ENCODE measurements at places on chromosomes 11 and 22.

GRCh38 chr11:119828819-119829218, 99.8 kb upstream of the NECTIN1 start:
- DNase-seq, result no peak

DNA sequence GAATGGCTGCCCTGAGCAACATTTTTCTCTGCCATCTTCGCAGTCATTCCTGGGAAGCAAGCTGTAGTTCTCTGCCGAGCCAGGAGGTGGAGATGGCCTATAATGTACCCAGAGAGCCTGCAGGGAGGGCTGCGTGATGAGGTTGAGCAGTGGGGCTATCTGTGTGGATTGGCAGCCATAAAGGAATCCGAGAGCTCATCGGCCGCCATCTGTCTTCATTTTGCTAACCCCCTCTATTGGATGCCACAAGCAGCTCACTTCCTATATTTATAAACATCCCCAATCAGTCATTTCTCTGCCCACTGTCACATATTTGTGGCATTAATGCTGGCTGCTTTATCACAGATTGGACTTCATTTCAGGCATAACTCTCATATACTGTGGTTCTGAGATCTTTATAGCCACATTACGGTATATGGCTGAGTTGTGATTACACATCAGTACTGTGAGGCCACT, 209.5 kb downstream of the NTM start:
- DNase-seq, result peak; percentile 5

DNA sequence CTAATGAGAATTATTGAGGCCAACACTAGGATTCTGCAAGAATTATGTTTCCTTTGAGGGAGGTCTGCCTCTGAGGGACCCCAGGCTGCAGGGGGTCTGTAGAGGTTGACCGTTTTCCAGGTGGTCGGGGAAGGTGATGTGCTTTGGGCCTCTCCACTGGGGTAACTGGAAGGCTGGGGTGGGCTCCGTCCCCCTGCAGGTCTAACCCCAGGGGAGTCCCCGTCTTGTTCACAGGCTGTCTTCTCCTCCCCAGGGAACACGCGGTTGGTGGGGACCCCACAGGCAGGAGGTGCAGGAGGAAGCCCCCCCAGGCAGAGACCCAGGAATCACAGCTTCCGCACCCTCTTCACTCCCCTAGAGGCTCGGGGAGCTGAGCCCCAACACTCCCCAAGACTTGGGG, 726.4 kb downstream of the BRD1 start:
- DNase-seq, result no peak

DNA sequence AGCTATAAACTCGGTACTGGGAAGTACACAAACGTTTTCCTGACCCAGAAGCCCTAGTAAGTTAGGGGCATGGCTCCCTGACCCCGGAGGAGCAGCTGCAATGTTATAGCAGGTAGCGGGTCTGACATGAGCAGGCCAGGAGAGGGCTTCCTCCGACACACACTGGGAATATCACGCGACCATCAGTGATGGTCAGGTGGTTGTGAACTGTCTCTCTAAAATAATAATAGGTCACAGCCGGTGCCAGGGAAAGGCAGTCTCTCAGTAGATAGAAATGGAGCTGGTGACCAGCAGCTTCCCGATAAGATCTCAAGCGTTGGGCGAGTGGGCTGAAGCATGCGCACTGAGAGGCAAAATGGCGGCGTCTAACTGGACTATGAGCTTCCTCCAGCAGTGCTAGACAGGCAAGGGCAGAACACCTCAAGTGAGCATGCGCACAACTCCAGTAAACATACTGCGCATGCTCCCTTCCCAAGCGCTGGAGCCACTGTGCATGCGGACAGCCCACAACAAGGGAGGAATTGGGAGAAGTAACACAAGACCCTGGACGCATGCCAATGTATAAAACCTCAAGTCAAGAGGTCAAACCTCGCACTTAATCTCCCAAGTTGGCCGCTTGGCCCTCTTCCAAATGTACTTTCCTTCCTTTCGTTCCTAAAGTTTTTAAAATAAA, 22.3 kb upstream of the TESMIN start:
- DNase-seq, result no peak

DNA sequence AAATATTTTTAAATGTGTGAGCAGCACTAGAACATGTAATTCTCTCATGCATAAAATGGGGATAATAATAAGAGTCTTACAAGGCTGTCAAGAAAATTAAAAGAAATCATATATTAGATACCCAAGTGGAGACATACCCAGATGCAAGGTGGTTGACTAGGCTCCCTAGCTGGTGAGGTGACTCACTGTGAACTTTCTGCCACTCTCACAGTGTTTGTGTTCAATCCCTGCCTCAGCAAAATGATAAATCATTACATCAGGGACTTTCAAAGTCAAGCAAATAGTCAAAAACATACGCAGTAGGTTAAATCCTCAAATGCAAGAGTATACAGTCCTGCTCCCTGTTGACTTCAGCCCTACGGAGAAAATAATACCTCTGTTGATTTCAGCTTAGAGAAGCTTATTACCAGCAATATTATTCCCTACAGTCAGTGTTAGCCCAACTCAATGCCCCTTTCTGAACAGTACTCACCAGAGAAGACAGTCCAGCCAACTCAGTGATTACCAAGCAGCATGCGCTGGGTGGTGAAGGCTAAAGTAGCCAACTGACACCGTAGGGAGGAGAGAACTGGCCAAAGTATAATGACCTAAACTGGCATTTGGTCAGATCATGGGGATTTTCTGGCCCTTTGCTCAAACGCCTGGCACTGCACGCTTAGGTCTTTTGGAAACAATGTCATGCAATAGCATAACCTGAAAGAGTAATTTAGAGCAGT, 73.1 kb upstream of the BARX2 start:
- DNase-seq, result no peak

DNA sequence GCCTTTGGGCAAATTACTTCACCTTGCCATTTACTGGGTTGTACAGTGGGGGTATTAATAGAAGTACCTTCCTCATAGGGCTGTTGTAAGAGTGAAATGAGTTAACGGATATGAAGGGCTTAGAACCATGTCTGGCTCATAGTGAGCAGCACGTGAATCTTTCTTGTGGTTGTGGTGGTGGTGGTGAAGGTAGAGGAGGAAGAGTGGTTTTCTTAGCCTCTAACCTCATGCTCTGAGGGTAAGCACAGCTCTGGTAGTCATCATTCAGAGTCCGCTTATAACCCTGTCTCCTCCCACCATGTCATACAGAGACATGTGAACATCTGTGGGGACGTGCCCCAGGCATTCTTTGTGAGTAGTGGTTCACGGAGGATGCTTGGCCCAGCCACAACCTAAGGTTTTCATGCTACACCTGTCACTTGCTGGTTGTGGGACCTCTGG, 43.6 kb downstream of the TEAD1 start:
- DNase-seq, result peak; percentile 31

GRCh38 chr11:128311742-128312719, 275.3 kb downstream of the ETS1 start:
- DNase-seq, result no peak

GRCh38 chr11:48004456-48004855, 24.1 kb downstream of the PTPRJ start:
- DNase-seq, result no peak

GRCh38 chr11:8111636-8112035, 30.6 kb downstream of the TUB start:
- DNase-seq, result no peak

- no peak for DNase-seq
Measured at GRCh38 chr11:134014511-134014910, 54.4 kb upstream of the JAM3 start.

- DNase-seq, result no peak
Measured at GRCh38 chr11:9687711-9688477, 24.0 kb downstream of the SWAP70 start.

DNA sequence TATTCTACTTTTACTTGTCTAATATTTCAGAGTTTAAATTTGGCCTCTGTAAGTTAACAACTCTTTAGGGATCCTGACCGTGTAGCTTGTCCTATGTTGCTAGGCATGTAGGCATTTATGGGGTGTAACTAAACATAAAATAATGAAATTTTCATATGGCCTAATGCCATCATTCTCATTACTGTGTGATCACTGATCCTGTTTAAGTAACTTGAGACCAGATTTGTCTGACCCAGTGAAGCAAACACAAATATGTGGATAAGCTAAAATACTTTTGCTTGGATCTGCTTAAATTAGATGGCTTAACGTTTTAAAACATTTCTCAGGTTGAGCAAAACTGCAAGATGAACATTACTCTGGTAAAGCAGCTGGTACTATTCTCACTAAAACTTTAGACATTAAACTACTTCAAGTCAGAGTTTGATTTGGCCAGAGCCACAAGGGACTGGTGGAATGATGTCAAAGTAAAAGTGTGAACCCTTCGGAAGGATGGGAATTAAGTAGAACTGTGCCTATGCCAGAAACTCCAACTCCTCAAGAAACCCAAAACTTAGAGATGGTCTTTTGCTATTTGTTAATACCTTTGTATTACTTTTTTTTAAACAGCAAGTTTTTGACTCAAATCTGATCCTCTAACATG, 12.5 kb downstream of the QSER1 start:
- no peak for DNase-seq

DNA sequence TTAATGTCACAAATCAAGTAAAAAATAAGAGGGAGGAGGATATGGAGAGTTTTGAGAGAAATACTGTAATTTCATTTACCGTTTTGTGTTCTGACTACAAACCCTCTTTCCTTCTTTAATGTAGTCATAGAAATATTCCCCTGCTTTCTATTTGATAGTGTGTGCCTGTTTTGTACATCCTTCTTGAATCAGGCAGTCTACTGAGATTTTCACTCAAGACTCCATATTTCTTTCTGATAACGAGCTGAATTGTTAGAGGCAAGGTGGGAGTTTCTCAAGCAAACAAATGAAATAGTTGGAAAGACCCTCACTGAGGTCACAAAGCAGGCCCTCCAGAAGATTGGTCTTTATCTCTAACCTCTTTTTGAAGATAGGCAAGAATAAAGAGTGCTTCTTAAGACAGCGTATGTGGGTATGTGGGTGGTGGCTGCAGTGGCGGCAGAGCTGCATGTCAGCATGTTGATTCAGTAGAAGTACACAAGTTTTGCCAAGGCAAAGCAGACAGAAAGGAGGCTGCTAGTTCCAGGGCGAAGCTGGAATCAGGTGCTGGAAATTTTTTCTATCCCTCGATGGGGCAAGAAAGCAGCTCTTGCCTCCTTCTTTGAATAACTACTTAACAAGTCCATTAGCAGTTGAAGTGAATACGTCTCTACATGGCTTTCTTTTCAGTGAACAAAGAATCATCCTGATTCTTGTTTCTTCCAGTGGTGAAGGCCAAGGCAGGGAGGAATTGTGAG, 164.2 kb downstream of the FAM76B start:
- DNase-seq, result no peak

DNA sequence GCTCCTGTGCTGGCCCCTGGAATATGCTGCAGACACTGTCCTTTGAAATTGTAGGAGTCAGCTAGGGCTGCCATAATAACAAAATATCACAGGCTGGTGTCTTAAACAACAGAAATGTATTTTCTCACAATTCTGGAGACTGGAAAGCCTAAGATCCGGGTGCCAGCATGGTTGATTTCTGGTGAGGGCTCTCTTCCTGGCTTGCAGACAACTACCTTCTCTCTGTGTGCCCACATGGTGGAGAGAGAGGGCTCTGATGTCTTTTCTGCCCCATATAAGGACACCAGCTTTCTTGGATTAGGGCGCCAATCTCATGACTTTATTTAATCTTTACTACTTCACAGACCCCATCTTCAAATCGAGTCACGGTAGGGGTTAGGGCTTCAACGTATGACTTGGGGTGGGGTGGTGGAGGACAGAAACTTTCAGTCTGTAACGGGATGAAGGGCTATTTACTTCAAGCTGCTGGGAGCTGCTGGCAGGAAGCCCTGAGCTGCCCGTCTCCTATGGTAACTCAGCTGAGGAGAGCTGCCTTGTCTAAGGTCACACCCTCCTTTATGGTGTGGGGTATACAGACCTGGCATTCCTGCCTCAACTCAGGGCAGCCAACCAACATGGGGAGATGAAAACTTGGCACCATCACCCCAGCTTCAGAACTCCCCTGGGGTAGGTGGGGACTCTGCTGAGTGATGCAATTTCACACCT, 142.9 kb upstream of the ZBED5 start:
- DNase-seq, result no peak

- no peak for DNase-seq
Measured at GRCh38 chr11:95650276-95650675, 139.3 kb downstream of the FAM76B start.

GRCh38 chr22:35230839-35231584, 26.3 kb upstream of the HMGXB4 start:
- DNase-seq, result no peak

GRCh38 chr11:73323464-73323863, 15.4 kb downstream of the ARHGEF17 start:
- no peak for DNase-seq

- no peak for DNase-seq
Measured at GRCh38 chr11:93904716-93905115, 54.3 kb upstream of the VSTM5 start.

GRCh38 chr11:112292785-112293407, 32.2 kb upstream of the PLET1 start:
- no peak for DNase-seq

GRCh38 chr22:20646906-20647305, 127.0 kb upstream of the SERPIND1 start:
- no peak for DNase-seq

DNA sequence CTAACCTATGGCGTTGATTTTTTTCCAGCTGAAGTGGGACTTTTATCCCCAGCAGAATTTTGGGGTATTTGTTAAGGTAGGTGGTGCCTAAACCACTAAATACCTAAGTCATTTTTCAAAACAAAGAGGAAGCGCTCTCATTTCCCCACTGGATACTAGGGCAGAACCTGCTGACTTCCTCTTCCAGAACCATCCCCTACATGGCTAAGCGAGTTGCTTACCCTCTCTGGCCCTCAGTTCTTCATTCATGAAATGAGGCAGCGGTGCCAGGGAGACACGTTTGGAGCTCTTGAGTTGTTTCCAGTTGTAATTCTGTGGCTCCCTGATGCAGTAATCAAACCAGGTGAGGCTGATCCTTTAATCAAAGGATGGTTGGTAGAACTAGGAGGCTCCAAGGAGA, 10.0 kb upstream of the MTMR3 start:
- no peak for DNase-seq

DNA sequence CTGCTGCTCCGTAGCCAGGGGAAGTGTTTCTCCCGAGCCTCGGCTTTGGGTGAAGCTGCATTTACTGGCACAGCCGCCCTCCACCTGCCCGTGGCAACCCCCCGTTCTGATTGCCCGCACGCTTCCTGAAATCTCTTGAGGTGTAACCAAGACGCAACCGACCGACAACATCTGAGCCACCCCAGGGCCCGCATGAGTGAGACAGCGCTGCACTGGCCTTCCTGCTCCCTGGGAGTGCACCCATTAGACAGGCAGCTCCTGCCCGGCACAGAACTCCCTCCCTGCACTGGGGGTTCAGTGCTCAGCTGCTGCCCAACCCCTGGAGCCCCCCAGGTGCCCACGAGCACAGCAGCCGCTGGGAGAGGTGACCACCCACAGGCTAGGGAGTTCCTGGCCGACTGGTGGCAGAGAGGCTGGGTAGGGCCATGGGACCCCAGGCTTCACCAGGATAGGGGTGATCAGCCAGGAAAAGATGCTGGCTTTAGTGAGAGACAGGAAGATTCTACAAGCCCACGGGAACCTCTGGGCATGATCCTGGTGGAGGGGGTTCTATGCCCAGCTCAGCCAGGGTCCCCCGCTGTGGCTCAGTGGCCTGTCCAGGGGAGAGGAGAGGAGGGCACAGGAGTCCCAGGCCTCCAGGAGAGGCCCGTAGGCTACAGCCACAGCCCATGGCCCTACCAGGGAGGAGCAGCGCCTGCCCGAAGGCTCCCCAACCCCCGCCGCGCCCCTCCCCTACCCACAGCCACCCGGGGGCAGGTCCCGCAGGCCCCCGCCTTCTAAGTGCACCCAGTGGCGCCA, 14.6 kb downstream of the PLXNB2 start:
- no peak for DNase-seq

- no peak for DNase-seq
Measured at GRCh38 chr11:43278193-43278956, 33.4 kb upstream of the API5 start.

GRCh38 chr22:48953103-48953720, 874.5 kb downstream of the BRD1 start:
- DNase-seq, result no peak
